ENCODE measurements at places on chromosomes 1 and 21. TPM values are rescaled to one million over a fixed set of nuclear protein-coding genes. Genes with fewer than 3 reads are reported as not detected.

GPR89B gene
- 13.3 TPM for total RNA-seq

DNA sequence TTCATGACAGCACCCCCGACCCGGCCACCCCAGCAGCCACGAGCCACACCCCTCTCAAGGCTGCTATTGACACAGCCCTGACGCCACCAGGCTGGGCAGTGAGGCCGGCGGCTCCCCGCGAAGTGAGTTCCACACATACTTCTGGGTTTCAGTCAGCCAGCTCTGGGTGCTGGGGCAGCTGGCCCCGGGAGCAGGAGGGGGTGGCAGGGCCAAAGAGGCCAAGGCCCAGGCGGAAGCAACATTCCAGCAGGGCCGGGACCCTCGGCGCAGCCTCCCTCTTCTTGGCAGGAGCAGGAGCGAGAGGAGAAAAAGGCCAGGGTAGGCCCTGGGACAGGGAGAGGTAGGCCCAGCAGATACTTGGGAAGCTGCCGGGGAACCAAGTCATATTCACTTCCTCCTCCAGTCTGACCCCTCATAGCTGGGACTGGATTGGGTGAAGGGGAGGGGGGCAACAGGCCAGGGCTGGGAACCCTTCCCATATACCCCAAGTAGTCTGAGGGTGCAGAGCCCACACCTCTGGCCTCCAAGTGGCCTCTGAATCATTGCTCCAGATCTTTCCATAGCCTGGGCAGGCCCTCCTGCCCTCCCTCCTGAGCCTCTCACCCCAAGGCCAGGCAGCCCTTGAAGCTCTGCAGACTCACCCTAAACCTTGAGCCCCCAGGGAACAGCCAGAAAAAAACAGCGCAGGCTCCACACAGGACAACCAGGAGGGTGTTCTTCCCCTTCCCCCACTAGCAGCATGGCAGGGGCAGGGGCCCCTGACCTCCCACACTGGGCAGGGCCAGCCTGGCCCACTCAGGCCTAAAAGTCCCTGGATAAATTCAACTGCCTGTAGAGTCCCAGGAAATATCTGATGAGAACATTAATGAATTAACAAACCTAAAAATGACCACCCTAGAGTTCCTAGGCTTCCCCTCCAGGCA is 5.7 kb downstream of the HSPG2 start:
- DNase-seq = peak; percentile 90

GRCh38 chr1:2984399-2985061 is 36.7 kb upstream of the ACTRT2 start:
- DNase-seq = no peak

GRCh38 chr1:232925421-232926220 is 24.8 kb upstream of the NTPCR start:
- DNase-seq = no peak

DNA sequence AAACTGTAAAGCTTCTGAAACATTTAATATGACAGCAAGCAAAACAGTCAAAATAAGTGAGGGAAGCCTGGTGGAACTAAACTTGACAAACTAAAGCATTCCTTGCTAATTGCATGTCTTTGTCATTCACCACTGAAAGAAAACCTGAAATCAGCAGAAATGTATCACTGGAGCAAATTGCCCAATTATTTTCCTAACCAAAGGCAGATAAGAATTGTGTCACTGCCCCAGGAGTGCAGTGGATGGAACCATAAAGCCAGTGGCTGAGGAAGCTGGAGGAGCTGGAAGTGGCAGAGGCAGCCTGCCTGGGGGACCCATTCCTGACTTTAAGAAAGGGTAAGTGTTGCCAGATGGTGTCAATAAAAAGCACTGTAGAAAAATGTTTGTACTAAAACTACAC is 2.7 kb upstream of the SLC30A10 start:
- DNase-seq = no peak

TGFBR3 gene
- total RNA-seq = 81.5 TPM

LCE6A gene
- not detected for total RNA-seq

GJA5 gene
- total RNA-seq = 77.2 TPM

GRCh38 chr1:173337126-173337525 is 130.0 kb upstream of the TNFSF4 start:
- no peak for DNase-seq

- no peak for DNase-seq
These were observed 26.7 kb upstream of the RPTN start for GRCh38 chr1:152185544-152186391.

DNA sequence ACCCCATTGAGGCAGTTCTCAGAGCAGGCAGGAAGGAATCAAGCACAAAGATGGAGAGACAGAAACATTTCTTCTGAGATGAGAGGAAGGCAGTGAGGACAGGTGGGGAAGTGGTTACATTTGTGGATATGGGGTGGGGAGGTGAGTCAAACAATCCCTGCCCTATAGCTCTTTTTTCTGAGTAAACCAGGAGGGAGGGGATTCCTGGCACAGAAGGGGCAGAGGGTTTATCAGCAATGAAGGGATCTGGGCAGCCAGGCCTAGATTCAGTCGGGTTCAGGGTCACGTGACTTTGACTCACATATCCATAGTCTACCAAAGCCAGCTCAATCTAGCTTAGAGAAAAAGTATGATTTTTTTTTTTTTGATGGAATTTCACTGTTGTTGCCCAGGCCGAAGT is 15.7 kb upstream of the PHC2 start:
- no peak for DNase-seq

- DNase-seq = no peak
These were observed 89.2 kb upstream of the OLFM3 start for GRCh38 chr1:102085896-102086295.

GRCh38 chr1:210905944-210906453 is 227.9 kb downstream of the KCNH1 start:
- DNase-seq = no peak

DNA sequence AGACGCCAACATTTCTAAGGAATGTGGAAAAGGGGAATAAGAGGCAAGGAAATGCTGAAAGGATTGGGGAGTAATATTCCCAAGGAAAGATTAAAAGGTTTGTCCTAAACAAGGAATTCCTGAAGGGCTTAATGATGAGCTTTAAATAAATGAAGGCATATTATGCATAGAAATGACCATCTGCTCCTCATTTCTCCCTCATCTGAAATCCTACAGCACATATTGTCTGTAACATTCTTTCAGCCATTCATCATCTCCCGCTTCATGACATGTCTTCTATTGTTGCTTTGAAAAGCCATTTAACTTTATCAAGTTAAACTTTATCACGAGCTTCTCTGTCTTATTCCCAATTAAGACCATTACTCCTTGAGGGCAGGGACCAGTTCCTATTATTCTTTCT is 608.7 kb upstream of the PLXNA2 start:
- DNase-seq = no peak

DNA sequence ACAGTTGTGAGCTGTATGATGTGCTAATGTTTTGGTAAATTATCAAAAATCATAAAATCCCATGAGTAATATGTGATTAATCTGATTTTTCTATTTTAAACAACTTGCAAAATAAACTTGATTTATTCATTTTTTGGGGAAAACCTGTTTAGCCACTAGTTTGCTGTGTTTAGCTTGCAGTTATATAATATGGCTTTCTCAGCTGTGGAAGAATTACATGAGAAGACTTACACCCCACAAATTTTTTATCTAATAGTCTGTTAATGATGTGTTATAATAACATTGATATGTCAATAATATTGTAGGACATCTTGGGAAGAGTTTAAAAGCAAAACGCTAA is 2.4 kb upstream of the ERRFI1 start:
- no peak for DNase-seq

DLGAP3 gene
- 0.36 TPM for total RNA-seq

PTAFR gene
- total RNA-seq = 8.8 TPM

GRCh38 chr1:17645068-17645911 is 105.8 kb downstream of the ARHGEF10L start:
- DNase-seq = no peak

DNA sequence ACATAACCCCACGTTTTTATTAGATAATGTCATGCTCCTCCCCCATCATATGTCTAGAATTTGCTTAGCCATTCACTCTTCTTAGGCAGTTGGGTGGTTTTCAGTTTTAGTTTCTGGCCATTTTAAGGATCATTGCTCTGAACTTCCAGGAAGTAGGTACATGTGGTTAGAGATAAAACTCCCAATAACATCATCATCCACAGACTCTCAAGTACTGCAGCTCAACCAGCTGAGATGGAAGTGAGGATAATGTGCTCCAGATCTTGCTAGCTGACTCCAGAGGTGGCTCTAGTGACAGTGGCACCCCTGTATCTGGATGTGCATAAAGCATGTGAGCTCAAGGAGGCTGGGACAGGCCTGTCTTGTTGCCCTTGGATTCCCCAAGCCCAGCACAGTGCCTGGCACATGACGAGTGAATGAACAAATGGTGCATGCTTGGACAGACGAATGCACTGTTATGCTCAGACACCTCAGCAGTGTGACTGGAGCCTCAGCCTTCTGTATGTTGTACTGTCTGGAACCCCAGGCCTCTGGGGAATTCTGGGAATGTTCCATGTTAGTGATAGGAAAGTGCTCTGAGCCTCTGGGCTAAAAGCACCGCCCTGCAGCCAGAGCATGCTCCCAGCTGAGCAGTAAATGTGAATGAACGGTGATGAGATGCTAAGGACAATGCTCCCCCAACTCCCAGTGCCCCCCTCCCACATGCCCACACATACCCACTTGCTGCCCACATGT is 16.4 kb upstream of the KCNN3 start:
- DNase-seq = no peak
